ENCODE measurements at places on chromosomes 5 and 9.

DNA sequence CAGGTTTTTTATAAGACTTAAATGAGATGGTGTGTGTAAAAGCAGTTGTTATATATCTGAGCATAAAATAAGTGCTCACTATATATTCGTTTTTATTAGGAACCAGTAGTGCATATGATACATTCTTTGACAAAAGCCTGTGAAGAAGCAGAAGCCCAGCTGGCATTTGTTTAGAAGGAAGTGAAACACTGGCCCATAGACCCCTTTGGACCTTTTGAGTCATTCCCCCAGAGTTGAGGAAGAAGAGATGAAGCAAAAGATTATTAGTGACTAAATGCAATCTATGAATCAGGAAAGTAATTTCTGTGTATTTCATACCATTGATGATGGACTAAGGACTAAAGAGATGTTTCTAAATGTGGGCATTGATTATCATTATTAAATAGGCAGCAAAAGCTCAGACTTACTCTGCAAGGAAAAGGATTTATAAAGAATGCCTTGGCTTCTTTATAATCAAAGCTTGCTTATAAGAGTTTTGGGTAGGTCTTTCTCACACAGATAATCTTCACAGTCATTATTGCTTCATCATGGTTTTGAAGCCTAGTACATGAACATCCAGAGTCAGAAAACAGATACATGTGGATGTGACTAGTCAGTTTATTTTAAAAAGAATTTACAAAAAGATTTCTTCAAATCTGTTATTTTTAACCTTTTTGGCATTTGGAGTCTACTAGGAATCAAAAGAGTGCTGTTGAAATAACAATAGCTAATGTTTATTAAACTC, 16.9 kb upstream of the FER start:
- DNase-seq: no peak

DNA sequence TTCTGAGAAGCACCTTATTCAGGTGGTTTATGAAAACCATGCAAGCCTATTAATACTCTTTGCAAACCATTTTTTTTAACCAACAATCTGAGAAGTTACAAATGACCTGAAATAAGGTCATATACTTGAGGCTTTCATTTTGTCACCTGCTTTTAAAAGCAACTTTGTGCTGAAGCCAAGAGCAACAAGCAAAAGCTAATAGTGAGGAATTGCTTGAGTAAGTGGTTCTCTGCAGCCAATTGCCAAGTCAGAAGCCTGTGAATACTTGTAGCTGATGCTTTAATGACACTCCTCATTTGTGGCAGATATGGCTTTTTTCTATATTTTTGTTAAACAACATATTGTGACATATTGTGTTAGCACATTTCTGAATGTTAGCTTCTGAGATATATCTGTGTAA, 126.7 kb upstream of the ZNF608 start:
- DNase-seq: no peak

- DNase-seq: no peak
These were observed 490.9 kb downstream of the NFIB start for GRCh38 chr9:13823026-13823425.

- no peak for DNase-seq
These were observed 184.3 kb downstream of the CTNND2 start for GRCh38 chr5:11719888-11720481.

GRCh38 chr9:89941875-89942274, 337.1 kb downstream of the GADD45G start:
- no peak for DNase-seq

GRCh38 chr5:178839319-178839704, 20.4 kb upstream of the ZNF354B start:
- peak; percentile 38 for DNase-seq
